ENCODE measurements at places on chromosomes 11 and 22. TPM values are rescaled to one million over a fixed set of nuclear protein-coding genes. Genes with fewer than 3 reads are reported as not detected.

DNA sequence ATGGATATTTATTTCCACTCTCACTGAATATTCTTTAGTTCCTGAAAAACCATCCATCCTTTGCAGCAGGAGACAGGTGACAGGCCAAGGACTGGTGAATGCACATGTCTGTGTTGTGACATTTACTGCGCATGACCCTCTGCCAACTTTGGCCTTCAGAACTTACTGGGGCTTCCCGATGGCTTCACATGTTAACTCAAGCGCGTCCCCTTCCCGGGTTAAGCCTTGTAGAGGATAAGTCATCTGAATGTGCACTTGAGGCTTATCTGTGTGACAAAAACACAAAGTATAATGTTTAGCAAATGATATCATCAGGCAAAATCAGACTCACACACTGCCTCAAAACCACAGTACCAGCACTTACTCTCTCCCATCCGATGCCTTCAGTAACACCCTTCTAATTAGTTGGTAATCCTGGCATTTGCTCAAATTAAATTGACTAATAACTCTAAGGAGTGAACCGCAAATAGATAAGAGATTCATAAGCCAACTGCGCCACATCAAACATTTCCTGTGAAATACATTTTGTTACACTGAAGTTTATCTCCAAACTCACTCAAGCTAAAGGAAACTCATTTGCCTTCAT is 286.4 kb downstream of the CADM1 start:
- H3K4me3 ChIP-seq: no peak overlapping the region
- H3K36me3 ChIP-seq: no peaks in the 10 kb centered on the region
- H3K4me1 ChIP-seq: no peaks in the 10 kb centered on the region
- no peaks in the 10 kb centered on the region for H3K27me3 ChIP-seq

- H3K27me3 ChIP-seq: peaks cover 5% of the 10 kb centered on the region
- H3K27ac ChIP-seq: no peak overlapping the region
- no peaks in the 10 kb centered on the region for H3K36me3 ChIP-seq
- no peak for DNase-seq
Observed at GRCh38 chr11:33801821-33802193, 27.5 kb upstream of the FBXO3 start.

- no peaks in the 10 kb centered on the region for H3K27me3 ChIP-seq
- H3K4me1 ChIP-seq: peaks cover 8% of the 10 kb centered on the region
- peaks cover 5% of the 10 kb centered on the region for H3K36me3 ChIP-seq
- no peak overlapping the region for H3K27ac ChIP-seq
- DNase-seq: no peak
- no peak overlapping the region for H3K4me3 ChIP-seq
Observed at GRCh38 chr11:19890308-19890707, 177.7 kb downstream of the NAV2 start.

DNA sequence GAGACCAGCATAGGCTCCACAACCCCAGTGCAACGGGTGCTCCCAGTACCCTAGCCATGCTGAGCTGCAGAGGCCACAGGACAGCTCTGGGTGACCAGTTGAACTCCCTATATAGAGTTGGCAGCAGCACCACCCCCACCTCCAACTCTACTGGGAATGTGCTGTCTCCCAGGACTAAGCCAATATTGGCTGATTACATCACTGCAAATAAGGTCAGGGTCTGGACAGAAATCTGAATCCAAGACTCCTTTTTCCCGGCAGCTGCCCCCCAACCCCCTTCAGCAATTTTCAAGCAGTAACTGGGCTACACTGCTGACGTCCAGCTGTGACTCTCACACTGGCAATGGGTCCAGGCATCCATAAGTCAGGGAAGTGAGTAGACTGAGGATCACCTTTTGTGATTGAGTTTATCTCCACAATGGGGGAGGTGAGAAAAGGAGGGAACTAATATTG is at the start of gene HPX:
HPX (minus strand) TSS at position 82 of the 453 bp plus-strand sequence; CDS start at position 58, 24 bp downstream.
- H3K4me3 ChIP-seq: no peak within 1 kb of the TSS
- no peak within 1 kb of the TSS for H3K27ac ChIP-seq
- H3K36me3 ChIP-seq: no peaks in the 10 kb centered on the region
- H3K27me3 ChIP-seq: no peaks in the 10 kb centered on the region
- DNase-seq: no peak

Gene NRXN2
- total RNA-seq: 16.9 TPM

Measured in vagina (tissue), 2 donors.